ENCODE measurements at places on chromosomes 6 and 20. TPM values are rescaled to one million over a fixed set of nuclear protein-coding genes. Genes with fewer than 3 reads are reported as not detected.

Gene GSTA3
- total RNA-seq, result not detected

Gene LINC00237
- not detected for total RNA-seq

Gene SPATA25
- 0.60 TPM for total RNA-seq

Gene SIRPA
- 6.0 TPM for total RNA-seq

Gene PACSIN1
- not detected for total RNA-seq

Gene CLIC5
- not detected for total RNA-seq

Gene SMLR1
- not detected for total RNA-seq

Gene BNIP5
- total RNA-seq, result not detected

Gene CAGE1
- total RNA-seq, result 0.08 TPM

Gene ID4
- total RNA-seq, result 43.5 TPM

Gene CLPSL1
- total RNA-seq, result not detected

Gene SAMD5
- total RNA-seq, result 0.08 TPM

Data from smooth muscle cell of the coronary artery (primary cell).